Mesothelial cell of epicardium (in vitro differentiated cells): ENCODE measurements at places on chromosomes 7 and 10. TPM values are rescaled to one million over a fixed set of nuclear protein-coding genes. Genes with fewer than 3 reads are reported as not detected.

DNA sequence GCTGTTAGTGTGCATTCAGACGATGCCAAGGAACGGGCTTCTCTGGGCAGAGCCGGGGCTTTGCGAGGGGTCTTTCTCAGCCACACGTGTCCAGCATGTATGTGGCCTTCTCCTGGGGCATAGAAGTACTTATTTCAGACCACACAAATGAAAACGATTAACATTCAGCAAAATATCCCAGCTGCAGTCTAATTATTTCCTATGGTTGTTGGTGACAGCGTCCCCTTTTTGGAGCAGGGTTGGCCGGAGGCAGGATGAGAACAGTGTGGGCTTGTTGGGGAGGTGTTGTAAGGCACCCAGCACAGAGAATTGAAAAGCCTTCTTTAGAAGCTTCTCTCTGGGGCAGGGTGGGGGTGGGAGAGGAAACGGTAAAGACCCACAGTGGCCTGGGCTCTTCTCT lies 54.2 kb downstream of the PTPRE start:
- DNase-seq, result no peak

DNA sequence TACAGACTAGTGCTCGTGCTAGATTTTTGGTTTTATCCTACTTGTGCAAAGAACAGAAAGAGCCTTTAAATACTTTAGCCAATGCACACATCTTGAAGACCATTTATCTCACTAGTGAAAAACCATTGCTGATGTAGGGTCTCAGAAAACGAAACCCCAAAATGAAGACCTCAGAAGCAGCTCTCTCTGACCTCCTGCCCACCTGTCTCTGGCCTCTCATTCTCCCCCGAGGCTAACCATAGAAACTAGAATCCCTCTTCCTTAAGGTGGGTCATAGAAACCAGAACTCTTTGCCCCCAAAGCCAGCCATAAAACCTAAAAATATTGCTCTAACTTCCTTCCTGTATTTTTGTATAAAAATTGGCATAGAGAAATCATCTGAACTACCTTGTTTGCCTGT lies 112.2 kb downstream of the KIF20B start:
- no peak for DNase-seq

DNA sequence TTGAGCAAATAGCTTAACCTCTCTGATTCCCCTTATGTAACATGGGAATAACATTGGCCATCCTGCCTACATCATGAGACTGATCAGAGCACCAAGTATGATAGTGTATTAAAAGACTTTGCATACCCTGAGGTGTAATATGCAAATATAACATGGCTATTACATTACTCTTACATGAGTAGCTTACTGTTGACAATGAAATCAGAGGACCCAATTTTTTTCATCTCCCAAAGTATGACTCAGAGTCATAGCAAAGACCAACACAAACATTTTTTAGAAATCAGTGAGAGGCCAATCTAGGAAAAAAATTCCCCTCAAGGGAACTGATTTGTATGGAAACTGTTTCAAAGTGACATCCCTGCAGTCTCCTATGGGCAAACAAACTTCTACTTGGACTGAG lies 47.0 kb upstream of the TMEM140 start:
- no peak for DNase-seq

- no peak for DNase-seq
Measured at GRCh38 chr10:19204246-19204917, 155.8 kb downstream of the MALRD1 start.

Gene SPDYE16
- 0.18 to 0.44 TPM (median 0.34 TPM) in 3 replicates for total RNA-seq

Gene INA
- 1.1 to 1.2 TPM (median 1.2 TPM) in 3 replicates for total RNA-seq

GRCh38 chr10:71372882-71373495 lies 23.7 kb upstream of the CDH23 start:
- no peak for DNase-seq

Gene KDM7A
- total RNA-seq, result 6.5 to 8.4 TPM (median 6.6 TPM) in 3 replicates

GRCh38 chr10:89351412-89351779 lies 23.6 kb downstream of the IFIT3 start:
- no peak for DNase-seq

Gene NKX2-3
- total RNA-seq, result not detected in 3 replicates

DNA sequence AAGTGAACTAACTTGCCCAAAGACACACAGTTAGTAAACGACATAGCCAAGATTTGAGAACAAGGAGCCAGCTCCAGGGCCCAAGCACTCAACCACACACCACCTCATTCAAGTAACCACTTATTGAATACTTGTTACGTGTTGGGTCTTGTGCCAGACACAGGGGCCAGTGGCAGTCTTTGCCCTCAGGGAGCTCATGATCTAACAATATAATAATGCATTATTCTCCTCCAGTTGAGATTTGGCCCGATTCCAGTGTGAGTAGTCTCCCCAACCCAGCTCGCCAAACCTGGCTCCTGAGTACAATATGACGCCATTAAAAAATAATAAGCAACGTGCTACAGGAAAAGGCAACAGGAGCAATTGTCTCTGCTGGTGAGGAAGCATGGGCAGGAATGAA lies 14.4 kb upstream of the STK17A start:
- no peak for DNase-seq

GRCh38 chr10:73229567-73229966 lies 17.5 kb downstream of the DNAJC9 start:
- DNase-seq, result no peak

- no peak for DNase-seq
Measured at GRCh38 chr10:12422189-12422588, 72.8 kb downstream of the CAMK1D start.

DNA sequence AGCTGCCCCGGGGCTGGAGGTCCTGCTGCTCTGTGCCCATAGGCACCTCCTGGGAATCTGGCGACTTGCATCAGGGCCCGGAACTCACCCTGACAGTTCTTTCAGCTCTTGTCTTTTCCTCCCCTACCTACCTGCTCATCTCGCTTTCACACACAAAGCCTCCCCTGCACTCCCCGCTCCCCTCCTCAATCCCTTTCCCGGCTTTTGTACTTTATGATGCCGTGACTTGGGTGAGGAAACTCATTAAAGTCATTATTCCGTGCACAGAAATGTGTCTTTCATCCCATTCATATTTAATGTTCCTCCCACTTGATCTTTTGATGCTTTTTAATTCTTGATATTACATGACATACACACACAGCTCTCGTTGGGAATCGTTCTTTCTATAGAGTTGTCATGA lies 218.6 kb downstream of the RPS24 start:
- no peak for DNase-seq

Gene AZGP1
- total RNA-seq, result 0.27 to 0.56 TPM in 2 of 3 replicates, not detected in the other

- no peak for DNase-seq
Measured at GRCh38 chr7:87878208-87878735, 2.0 kb downstream of the DBF4 start.
